ENCODE measurements at places on chromosomes 2 and 18.

GRCh38 chr18:74567822-74568221 is 29.8 kb upstream of the ZNF407 start:
- no peak for DNase-seq

DNA sequence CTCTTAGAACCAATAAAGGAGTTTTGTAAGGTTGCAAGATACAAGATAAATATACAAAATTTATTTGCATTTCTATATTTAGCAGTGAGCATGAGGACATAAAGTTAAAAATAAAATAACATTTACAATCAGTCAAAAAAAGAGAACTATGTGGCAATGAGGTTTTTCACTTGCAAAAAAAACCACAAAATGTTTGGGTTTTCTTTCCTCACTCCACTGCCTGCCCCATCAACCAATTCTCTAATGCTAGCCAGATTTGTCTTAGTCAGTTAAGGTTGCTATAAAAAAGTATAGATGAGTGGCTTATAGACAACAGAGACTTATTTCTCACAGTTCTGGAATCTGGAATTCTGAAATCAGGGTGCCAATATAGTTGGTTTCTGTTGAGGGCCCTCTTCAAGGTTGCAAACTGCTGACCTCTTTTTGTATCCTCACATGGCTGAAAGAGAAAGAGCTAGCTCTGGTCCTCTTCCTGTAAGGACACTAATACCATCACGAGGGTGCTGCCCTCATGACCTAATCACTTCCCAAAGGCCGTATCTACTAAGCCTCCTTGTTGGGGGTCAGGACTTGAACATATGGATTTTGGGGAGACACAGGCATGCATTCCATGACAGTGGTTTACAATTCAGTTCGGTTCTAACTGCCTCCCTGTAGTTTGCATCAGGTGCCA is 566.2 kb downstream of the GALR1 start:
- DNase-seq: no peak

DNA sequence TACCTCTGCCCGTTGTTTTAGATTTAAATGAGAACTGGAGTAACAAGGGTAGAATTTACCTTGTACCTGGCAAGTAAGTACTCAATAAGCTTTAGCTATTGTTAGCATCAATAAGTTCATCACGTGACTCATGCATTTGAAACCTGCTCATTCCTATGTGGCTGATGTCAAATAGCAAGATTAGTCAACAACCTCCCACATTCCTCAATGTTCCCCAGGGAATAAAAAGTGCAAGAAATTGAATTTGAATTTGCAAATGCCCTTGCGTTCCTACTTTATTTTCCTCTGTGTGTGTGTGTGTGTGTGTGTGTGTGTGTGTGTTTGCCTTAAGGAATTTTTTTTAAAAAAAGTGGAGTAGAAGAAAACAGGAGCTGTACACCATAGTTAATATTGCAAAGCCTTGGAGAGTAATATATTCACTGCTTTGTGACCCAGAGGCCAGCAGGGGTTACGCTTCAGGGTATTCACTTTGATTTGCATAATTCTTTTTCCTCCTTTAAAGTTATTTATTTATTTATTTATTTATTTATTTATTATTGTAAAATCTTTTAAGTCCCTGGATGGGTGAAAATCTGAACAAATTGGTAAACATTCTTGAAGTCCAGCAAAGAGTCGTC is 43.9 kb upstream of the DNAH7 start:
- peak; percentile 37 for DNase-seq

DNA sequence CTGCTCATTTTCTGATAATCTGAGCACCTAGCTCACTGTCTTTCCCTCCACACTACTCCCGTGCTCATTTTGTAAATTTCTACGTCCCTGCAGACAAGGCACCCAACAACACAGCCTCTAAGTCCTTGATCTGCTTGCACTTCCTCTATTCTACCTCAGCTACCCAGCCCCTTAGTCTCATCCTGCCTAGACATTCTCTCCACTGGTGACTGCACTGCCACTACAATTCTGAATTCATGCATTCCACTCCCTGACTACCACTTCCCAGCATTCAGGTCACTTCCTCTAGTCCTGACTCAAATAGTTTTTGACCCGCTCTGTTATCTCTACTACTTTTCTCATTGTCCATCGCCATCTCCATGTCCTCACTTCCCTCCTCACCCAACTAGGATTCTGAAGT is 155.7 kb downstream of the DYM start:
- DNase-seq: no peak

- peak; percentile 47 for DNase-seq
Measured at GRCh38 chr2:172806493-172806892, 70.8 kb downstream of the RAPGEF4 start.

GRCh38 chr2:236550701-236551465 is 18.7 kb upstream of the ACKR3 start:
- DNase-seq: no peak

DNA sequence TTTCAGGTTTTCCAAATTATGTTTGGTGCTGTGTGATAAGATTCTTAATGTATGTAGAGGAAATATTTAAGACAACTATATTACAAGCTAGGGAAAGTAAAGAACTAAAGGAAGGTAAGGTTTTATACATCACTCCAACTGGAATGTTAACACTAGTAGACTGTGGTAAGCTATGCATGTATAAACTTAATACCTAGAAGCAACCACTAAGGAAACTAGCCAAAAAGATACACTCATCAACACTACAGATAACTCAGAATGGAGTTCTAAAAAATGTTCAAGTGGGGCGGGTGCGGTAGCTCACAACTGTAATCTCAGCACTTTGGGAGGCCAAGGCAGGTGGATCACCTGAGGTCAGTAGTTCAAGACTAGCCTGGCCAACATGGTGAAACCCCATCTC is 37.8 kb upstream of the MALL start:
- no peak for DNase-seq

DNA sequence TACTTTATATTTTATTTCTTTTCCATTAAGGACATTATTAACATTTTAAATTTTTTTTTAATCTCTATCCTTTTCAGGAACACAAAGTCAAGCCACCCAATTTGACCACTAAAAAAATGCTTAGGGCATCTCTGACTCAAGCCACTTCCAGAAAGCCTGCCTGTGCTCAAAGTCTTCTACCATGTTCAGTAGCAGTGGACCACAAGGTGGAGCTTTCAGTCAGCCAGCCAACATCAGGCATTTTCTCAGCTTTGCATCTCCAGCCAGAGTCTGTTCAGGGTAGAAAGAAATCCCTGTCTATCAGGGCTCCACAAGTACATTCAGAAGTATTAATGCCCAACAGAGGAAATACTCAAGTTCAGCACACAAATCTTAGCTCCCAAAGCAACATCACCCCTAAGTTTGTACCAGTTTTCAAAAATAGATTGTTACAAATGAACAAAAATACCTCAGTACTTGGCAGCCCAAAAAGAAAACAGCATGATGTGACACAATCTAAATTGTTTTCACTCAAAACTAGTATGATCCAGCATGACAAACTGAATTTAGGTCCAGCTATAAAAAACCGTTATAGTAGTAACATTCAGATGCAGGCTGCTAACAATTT is 37.6 kb downstream of the C18orf63 start:
- peak; percentile 41 for DNase-seq

DNA sequence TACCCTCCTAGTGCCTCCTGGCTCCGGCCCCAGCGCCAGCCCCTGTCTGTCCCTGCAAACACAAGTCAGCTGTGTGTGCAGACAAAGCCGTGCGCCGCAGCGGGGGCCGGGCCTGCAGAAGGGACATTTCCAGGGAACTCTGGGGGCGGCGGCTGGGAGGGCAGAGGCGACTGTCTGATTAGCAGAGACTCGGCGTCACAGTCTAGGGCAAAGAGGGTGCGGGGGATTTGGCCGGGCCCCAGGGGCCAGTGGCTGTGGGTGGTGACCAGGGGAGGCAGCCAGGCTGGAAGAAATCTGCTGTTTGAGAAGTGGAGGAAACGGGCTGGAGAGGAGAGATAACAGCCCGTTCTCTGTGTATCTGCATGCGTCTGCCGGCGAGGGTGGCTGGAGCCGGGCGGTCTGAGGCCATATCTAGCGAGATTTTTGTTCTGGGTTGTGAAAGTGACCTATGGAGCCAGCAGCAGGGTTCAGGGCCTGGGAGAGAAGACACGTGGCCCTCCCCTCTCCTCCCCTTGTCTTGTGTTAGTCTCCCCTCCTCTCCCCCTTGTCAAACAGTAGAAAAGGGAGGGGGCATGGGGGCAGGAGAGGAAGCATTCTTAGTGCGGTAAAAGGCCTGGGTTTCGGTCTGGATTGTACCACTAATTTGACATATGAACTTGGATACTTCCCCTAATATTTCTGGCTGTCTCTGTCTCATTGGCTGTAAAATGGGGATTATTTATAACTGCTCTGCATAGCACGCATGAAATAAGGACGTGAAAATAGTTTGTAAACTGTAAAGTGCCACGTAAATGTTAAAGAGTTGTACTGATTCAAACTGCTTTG is 169.4 kb downstream of the SMAD7 start:
- no peak for DNase-seq

- DNase-seq: no peak
Measured at GRCh38 chr2:236666646-236667204, 97.1 kb downstream of the ACKR3 start.

DNA sequence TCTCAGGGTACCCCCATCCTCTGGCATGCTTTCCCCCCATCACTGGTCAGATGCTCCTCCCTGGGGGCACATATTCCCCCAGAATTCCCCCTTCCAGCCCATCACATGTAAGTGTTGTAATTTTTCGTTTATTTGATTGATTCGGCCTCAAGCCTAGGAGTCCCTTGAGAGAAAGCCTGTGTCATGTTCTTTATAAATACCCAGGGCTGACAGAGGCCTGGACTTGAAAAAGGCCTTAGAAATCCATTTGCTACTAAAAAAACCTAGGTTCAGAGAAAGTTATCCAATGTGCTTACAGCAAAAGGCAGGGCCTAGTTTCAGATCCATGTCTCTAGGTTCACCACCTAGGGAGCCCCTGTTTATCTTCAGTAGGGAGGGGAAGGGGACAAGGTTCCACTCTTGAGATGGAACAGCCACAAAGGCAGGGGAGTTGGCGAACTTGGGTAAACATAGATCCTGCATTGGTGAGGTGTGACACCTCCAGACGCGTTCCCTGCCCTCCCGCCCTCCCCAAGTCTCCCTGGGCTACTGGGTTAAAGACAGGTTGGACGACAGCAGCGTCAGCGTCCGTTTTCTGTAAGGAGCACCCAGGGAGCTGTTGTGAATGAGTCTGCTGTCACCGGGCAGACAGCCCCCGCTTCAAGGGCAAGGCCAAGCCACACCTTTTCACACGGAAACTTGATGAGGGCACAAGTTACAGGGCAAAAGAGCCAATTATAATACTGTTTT is 147.8 kb downstream of the EN1 start:
- DNase-seq: no peak

DNA sequence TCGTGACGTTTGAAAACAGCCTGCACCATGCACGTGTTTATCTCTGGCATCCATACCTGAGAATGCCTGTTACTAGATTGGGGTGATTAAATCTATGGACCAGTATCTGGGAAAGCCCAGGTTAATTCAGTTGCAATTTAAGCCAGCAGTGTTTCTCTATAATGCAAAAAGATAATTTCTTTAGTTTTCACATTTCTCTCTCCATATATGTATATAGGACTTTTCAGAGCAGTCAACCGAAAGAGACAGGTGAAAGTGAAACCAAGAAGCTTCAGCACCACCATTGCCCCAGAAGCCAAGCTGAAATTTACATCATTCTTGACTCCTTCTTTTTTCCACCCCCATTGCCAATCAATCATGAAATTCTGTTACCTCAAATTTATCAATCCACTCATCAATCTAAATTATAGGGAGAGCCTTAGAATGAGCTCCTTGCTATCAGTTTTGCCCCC is 2.7 kb upstream of the LRP2 start:
- DNase-seq: no peak

DNA sequence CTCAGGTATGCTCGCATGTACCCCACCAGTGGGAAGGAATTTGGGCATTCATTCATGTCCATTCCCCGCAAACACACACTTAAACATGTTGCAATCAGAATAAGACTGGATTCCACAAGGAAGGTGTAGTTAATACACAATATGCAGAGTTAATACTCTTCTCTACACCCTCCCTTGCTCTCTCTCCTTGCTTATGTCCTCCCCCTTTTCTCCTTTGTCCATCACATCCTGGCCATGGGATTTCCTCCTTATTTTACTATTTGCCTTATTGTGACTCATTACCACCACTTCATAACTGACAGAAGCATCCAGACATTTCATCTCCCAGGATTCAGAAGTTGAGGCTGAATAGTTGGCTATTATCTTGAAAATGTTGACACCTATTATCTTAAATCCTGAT is 473.8 kb upstream of the SPHKAP start:
- DNase-seq: peak; percentile 18

DNA sequence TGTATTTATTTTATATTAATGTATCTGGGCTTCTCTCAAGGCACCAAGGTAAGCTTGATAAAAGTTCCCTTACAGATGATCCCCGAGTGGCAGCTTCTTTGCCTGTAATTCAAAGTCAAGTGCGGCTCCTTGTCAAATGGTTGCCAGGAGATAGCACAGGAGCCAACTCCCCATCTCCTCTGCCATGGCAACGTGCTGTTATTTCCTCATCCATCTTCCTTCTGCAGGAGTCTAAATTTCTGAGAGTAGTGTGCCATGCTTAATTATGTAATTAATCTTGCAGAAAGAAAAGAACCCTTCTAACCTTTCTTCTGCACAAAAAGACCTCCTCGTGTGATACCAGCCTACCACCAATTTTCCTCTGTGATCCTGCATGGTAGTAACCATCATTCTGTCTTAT is 46.2 kb upstream of the ACMSD start:
- DNase-seq: no peak

- no peak for DNase-seq
Measured at GRCh38 chr2:162156149-162156548, 4.1 kb upstream of the GCG start.
